ENCODE measurements at places on chromosomes 7 and 10.

- DNase-seq = no peak
Measured at GRCh38 chr10:59857921-59858320, 48.4 kb downstream of the CCDC6 start.

GRCh38 chr10:34137955-34138354 lies 677.1 kb downstream of the PARD3 start:
- DNase-seq = no peak

DNA sequence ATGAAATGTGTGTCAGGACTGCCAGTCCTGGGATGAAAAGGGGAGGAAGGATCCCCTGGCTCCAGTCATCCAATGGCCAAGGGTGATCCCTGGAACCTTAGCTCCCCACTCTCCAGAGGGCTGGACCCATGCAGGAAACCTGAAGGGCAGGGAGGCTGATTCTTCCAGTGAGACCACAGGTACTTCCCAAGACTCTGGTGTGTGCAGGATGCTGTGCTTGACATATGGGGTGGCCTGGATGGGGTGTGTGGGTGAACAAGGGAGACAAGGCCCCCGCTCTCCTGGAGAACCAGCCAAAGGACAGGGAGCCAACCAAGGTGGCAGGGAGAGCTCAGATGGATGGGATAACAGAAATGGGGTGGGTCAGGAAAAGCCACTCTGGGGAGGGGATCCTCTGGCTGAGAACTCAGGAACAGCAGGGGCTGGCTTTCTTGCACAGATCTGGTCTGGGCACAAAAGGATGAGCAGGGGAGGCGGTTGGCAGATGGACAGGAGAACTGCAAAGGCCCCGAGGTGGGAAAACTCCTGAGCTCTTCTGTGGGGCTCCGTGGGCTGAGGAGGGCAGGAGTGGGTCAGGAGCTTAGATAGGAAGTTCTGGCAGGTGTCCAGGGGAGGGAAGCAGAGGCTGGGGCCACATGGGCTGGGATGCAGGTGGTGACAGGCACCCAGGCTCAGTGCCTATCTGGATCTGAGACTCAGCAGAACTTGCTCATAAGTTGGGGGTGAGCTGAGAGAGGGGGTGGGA lies 100.6 kb downstream of the ARHGAP22 start:
- DNase-seq = no peak

DNA sequence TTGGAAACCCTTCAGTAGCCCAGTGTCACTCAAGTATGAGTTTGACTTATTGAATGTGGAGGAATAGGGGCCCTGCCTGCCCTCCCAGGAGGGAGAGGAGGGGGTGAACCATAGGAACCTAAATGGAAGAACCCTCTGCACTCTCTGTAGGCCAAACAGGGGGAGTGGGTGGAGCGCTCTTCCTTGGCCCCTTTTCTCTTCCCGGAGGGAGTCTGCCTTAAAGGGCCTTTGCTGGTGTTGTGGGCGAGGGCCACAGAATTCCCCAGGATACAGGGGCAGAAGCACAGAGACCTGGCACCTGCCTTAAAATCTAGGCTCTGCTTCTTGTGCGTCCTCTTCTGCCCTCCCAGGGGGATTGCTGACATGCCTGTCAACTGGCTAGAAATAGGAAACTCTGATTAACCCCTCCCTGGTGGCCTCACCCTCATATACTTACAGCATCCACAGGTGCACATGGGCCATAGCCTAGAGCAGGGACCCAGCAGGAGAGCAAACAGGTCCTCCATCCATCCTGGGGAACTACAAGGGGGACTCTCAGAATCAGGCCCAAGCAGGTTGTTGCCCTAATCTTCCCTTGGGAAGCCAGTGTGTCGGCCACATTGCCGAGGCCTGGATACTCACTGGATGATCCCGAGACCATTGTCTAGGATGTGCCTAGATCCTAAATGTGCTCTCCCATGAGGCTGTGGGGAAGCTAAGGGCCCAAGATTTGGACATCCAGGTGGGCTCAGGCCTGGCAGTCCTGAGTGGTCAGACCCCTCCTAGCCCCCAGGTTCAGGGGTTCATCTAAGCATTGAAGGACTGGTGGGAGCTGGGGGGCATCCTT lies 3.4 kb downstream of the TRIM8 start:
- no peak for DNase-seq

GRCh38 chr10:33489501-33490176 lies 155.2 kb upstream of the NRP1 start:
- no peak for DNase-seq

- no peak for DNase-seq
Measured at GRCh38 chr10:127033216-127034033, 128.2 kb downstream of the DOCK1 start.

DNA sequence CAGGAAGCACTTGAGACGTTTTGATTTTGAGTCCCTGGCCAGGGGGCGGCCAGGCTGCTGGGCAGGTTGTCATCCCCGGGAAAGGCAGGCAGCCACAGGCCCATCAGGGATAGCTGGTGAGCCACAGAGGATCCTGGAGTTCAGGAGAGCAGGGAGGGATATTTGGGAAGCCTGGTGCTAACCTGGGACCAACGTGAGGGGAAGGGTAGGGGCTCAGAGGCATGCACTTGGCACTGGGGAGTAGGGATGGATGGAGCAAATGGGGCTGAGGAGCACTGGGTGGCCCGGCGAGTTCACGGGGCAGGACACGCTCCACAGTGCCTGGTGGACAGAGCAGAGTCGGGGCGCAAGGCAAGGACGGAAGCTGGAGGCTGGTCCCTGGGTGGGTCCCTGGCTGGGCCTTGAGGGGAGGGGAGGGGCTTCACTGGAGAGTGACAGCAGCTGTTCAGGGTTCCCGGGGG lies 30.2 kb downstream of the LRRC27 start:
- DNase-seq = no peak

GRCh38 chr7:65988084-65988483 lies 6.1 kb upstream of the GUSB start:
- DNase-seq = no peak
